ENCODE measurements at places on chromosomes 13 and 19. TPM values are rescaled to one million over a fixed set of nuclear protein-coding genes. Genes with fewer than 3 reads are reported as not detected.
A peak's percentile ranks its signal among the peaks of the same experiment; 100 is the strongest.

- no peaks in the 10 kb centered on the region for H3K27me3 ChIP-seq
- no peak overlapping the region for H3K27ac ChIP-seq
- H3K4me1 ChIP-seq, result no peaks in the 10 kb centered on the region
- no peak for DNase-seq
Observed at GRCh38 chr13:109647053-109647452, 139.3 kb downstream of the IRS2 start.

DNA sequence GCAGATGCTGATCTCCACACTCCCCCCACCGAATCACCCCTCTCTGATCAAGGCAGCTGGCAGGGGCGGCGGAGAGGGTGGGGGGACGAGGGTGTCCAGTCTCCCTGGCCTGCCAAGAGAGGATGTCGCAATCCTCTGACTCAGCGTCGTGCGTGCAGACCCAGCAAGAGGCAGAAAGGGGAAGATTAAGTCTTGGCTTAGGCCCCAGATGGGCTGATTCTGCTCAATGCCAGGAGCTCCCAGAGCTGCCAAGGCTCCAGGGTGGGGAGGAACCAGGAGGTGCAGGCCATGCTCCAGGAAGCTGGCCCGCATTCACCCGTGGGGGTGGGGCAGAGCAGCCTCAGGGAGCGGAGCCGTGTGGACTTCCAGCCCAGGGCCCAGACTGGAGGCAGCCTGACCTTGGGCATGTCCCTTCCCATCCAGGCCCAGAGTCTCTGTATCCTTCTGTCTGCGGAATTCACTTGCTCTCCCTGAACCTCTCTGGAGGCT is 6.6 kb upstream of the BCL3 start:
- H3K4me3 ChIP-seq, result no peak overlapping the region
- no peaks in the 10 kb centered on the region for H3K36me3 ChIP-seq
- peak; percentile 97 for DNase-seq
- peaks cover 49% of the 10 kb centered on the region for H3K4me1 ChIP-seq
- no peaks in the 10 kb centered on the region for H3K27me3 ChIP-seq
- H3K27ac ChIP-seq, result peak overlapping the region; percentile 77

DNA sequence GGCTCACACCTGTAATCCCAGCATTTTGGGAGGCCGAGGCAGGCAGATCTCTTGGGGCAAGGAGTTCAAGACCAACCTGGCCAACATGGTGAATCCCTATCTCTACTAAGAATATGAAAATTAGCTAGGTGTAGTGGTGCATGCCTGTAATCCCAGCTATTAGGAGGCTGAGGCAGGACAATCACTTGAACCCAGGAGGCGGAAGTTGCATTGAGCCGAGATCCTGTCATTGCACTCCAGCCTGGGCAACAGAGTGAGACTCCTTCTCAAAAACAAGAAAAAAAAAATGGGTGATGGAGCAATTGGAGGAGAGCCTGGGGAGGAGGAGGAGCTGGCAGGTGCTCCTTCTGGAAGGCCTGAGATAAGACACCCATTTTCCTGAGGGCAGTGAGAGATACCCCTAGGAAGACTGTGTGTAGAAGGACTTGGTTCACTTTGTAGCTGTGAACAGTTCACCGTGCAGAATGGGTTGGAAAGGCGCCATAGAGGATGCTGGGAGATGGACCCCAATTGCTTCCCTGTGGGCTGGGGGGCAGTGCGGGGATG is 8.7 kb upstream of the CARM1 start:
- H3K27me3 ChIP-seq, result no peaks in the 10 kb centered on the region
- H3K4me1 ChIP-seq, result no peaks in the 10 kb centered on the region
- no peak overlapping the region for H3K4me3 ChIP-seq
- no peaks in the 10 kb centered on the region for H3K36me3 ChIP-seq
- no peak for DNase-seq
- H3K27ac ChIP-seq, result no peak overlapping the region

NMRK2 gene
- total RNA-seq, result 3.2 TPM

DAND5 gene
- total RNA-seq, result 1.4 TPM

GRCh38 chr13:33060815-33061214 is 44.6 kb downstream of the KL start:
- no peaks in the 10 kb centered on the region for H3K27me3 ChIP-seq
- DNase-seq, result no peak
- H3K36me3 ChIP-seq, result no peaks in the 10 kb centered on the region
- H3K4me3 ChIP-seq, result no peak overlapping the region

DNA sequence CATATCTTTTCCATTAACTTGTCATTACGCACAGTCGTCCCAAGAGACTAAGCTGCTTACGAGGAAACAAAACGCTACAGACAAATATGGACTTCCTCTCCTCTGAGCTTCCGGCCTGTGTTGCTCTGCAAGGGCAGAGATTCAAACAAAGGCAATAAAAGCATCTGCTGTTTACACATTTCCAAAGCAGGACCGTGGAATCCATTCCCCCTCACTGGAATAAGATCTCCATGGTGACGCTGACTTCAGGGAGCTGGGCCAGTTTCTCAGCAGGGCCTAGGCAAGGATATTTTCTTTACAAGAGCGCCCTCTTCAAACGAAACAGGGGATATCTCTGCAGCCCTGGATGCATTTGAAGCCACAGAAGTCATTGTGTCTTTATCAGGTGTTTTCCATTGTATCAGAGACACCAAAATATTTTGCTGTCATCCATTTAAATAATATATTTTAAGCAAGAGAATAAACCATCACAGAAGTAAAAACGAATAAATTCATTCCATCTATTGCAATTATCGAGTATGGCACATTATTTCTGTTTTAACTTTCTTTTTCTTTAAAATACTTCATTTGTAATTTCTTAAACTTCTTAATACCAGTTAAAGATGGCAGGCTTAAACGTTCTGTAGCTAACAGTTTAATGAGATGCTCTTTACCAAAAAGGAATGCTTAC is 177.5 kb downstream of the DCLK1 start:
- H3K27me3 ChIP-seq, result no peaks in the 10 kb centered on the region
- H3K4me3 ChIP-seq, result no peak overlapping the region

ZNF442 gene
- 4.9 TPM for total RNA-seq

- no peak overlapping the region for H3K27ac ChIP-seq
- DNase-seq, result no peak
- no peak overlapping the region for H3K4me3 ChIP-seq
Observed at GRCh38 chr19:33998739-33999345, 173.5 kb upstream of the LSM14A start.

- H3K4me3 ChIP-seq, result no peak overlapping the region
- no peaks in the 10 kb centered on the region for H3K27me3 ChIP-seq
- no peak for DNase-seq
- no peaks in the 10 kb centered on the region for H3K4me1 ChIP-seq
Observed at GRCh38 chr13:110280231-110280813, 26.6 kb downstream of the COL4A1 start.

GRCh38 chr13:97710797-97711196 is 242.7 kb upstream of the IPO5 start:
- no peaks in the 10 kb centered on the region for H3K27me3 ChIP-seq
- H3K36me3 ChIP-seq, result no peaks in the 10 kb centered on the region
- no peak overlapping the region for H3K27ac ChIP-seq

CEACAM20 gene
- total RNA-seq, result 0.87 TPM

DNA sequence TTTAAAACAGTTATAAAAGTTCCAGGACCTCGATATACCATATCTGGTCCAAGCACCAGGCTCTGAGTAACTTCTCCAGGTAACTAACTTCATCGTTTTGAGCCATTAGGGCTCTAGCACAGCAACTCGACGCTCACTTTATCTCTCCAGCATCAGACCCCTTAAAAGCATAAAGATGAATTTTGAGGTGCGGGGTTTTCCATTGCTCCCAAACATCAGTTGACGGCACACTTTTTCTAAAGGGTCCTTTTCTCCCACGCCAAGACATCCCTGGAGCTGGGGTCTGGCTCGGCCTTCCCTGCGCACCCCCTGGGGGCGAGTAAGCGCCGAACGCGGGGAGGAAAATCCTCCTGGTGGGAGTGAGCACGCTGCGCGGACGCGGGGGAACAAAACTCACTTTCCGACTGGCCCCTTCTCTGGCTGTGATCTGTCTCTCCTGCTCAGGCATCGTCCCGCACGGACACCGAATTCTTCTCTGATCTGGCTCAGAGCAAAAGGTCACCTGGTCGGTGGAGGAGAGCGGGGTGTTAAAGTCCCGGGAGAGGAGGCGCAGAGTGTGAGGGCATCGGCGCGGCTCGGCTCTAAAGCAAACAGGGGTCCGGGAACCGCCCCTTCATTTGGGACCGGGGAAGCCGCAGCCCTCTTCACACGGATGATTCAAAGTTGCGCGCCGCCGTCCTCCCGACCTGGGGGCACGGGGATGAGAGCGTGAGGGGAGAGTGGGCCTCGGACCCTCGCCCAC is at the start of gene ATP7B:
ATP7B (minus strand) TSS at position 561 of the 742 bp plus-strand sequence; CDS start at position 448, 113 bp downstream.
- H3K27ac ChIP-seq, result peak within 1 kb of the TSS; percentile 51
- peak within 1 kb of the TSS; percentile 97 for H3K4me3 ChIP-seq
- peaks cover 5% of the 10 kb centered on the region for H3K4me1 ChIP-seq
- peak; percentile 36 for DNase-seq
- no peaks in the 10 kb centered on the region for H3K36me3 ChIP-seq

DNA sequence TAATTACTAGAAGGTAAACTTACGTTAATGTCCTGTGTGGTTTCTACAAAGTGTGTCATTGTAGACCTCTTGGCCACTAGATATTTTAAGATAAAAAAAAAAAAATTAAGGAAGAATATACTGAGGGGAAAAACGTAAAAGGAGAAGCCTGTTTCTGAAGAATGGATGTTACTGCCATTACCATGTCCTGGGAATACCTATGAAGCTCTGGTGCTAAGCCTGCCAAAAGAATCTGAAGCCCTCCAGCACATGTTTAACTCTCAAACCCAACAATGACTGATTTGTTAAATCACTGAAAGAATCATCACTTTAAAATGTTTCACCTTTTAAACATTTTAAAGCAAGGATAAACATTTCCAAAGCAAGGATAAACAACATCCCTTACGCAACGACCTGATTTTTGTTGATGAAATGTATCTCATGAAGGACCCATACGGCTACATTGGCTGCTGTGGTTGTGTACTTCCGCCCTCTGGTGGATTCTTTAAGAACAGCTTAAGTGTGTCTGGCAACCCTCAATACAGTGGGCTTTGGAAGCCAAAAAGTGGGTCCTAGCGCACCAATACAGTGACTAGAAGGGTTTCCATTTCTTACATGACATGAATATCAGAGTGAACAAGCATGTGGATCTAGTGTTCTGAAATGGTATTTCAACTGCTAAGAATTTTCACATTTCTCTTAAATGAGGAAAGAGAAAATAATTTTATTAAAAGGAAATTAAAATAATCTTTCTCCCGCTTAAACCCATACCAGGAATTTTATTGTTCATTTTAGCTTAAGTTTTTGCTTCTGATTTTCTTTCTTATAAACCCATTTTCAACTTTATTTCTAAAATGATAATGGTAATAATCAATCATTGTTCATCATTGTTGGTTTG is 74.5 kb upstream of the RAP2A start:
- peaks cover 3% of the 10 kb centered on the region for H3K4me1 ChIP-seq
- no peak overlapping the region for H3K4me3 ChIP-seq
- DNase-seq, result peak; percentile 72
- no peak overlapping the region for H3K27ac ChIP-seq
- H3K36me3 ChIP-seq, result no peaks in the 10 kb centered on the region

GRCh38 chr13:37443538-37443937 is 155.0 kb downstream of the POSTN start:
- H3K27me3 ChIP-seq, result no peaks in the 10 kb centered on the region
- no peak for DNase-seq
- no peaks in the 10 kb centered on the region for H3K36me3 ChIP-seq
- no peak overlapping the region for H3K27ac ChIP-seq
- H3K4me3 ChIP-seq, result no peak overlapping the region

DNA sequence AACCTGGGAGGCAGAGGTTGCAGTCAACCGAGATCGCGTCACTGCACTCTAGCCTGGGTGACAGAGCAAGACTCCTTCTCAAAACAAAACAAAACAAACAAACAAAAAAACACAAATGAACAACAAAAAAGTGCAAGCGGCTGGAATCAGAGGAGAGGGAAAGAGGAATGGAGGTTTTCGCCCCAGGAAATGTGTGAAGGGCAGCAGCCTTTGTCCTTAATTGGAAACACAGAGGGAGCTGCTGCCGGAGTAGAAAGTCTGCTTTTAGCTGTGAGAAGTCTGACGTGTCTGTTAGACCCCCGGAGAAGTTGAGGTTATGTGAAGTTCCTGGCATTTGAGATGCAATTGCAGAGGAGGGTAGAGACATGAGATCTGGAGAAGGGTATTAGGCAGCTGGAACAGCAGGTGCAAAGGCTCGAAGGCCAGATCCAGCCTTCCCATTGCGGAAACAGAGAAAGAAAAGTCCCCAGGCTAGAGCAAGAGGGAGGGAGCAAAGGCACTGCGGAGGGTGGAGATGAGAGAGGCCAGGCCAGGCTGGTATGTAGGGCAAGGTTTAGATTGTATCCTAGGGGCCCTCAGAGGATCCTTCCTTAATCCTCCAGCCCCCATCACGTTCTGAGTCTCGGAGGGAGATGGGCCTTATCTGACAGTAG is 473 bp downstream of the TMIGD2 start:
- no peaks in the 10 kb centered on the region for H3K4me1 ChIP-seq
- no peaks in the 10 kb centered on the region for H3K36me3 ChIP-seq
- no peak overlapping the region for H3K27ac ChIP-seq
- H3K27me3 ChIP-seq, result no peaks in the 10 kb centered on the region
- no peak overlapping the region for H3K4me3 ChIP-seq
- DNase-seq, result no peak

DNA sequence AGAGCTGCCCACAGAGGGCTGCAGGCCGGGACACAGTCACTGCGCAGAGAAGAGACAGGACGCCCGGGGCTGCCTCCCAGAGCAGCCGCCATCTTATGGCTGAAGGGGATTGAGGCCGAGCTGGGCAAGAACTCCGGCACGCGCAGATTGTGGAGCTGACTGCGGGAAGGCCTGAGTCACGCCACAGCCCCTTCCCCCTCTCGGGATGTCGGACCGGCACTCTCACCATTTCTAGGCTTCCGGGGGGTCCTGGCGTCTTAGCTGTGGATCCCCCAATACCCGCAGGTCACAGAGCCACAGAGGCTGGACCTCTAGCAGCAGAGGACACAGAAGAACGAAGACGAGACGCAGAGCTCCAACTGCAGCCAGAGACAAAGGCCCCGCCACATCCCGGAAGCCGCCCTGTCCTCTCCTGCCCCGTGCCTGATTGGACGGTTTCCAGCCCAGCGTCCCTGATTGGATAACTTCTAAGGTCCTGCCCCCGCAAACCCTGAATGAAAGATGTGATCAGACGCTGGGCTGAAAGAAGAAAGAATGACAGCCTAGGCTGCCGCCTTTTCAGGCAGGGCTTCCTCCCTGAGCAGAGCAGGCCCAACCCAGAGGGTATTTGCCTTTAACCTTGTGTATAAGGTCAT is at the start of gene ZNF43:
ZNF43 (minus strand) TSS at position 373 of the 635 bp plus-strand sequence; CDS start at position 229, 144 bp downstream.
- H3K4me3 ChIP-seq, result peak within 1 kb of the TSS; percentile 86
- H3K4me1 ChIP-seq, result peaks cover 5% of the 10 kb centered on the region
- peak within 1 kb of the TSS; percentile 88 for H3K27ac ChIP-seq

KCNJ14 gene
- total RNA-seq, result 2.2 TPM

Data from testis (tissue), 5 donors.